ENCODE measurements at places on chromosomes 4 and X.

- DNase-seq = no peak
These were observed 77.4 kb downstream of the PLAC1 start for GRCh38 chrX:134580907-134581306.

DNA sequence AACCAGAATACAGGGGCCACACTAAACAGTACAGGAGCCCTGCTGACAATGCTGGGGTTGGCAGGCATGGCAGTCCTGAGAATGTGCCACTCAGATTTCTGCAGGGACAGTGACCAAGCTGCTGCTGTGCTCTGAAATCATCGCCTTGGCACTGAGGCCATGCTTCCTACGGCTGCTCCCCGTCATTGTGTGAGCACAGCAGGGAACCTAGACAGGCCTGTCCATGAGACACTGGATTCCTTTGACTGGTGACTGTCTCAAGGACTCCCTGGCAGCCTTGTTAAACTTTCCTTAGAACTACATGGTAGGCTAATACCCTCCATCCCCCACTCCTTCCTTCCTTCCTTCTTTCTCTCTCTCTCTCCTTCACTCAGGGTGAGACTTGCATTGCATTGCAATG lies 111.4 kb downstream of the LUZP4 start:
- no peak for DNase-seq

- DNase-seq = peak; percentile 36
These were observed 25.1 kb upstream of the CLDN34 start for GRCh38 chrX:9942086-9942485.

DNA sequence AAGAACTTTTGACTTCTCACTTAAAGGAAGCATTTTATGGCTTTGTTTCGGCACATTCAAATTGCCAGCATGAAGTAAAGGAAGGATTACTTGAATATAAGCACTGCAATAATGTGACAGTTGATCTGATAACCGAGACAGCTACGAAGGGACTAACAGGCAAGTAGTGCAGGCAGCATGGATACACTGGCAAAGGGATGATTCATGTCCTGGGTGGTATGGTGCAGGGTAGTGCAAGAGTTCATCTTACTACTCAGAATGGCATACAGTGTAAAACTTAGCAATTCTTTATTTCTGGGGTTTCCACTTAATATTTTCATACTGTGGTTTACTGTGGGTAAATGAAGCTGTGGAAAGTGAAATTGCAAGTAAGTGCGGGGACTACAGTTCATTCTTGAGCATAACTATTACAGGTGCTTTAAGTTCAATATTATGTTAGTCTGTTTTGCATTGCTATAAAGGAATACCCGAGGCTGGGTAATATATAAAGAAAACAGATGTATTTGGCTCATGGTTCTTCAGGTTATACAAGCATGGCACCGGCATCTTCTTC lies 611.8 kb downstream of the SPOCK3 start:
- DNase-seq = no peak

- DNase-seq = no peak
These were observed 25.6 kb downstream of the IQSEC2 start for GRCh38 chrX:53255738-53256191.

DNA sequence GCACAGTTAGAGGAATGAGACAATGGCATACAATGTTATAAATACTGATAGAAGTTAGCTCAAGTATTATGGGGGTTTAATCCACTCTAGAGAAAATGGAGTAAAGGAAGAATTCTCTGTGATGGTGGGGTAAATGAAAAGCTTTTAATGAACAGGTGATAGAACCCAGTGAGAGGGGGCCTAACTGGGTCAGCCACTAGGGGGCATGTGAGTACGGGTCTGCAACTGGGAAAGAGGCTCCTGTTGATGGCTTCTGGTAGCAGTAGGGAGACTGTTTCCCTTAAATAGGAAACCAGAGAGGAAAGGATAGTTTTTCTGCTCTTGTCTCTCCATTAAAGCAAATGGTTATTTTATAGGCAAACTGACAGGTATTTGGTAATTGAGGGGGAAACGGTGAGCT lies 132.8 kb upstream of the GPR101 start:
- DNase-seq = no peak

DNA sequence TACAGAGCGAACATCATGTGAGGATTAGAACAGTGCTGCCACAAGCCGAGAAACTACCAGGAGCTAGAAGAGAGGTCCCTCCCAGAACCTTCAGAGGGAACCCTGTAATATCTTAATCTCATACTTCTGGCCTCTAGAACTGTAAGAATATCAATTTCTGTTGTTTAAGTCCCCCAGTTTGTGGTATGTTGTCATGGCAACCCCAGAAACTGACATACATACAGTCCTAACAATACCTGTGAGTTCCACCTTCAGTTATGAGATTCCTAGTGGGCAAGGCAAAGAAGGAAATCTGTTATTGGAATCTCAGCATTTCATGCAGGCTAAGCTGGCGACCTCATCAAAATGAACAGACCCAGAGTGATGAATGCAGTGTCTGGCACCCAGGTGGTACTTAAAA lies 42.5 kb downstream of the ZBTB49 start:
- DNase-seq = no peak

DNA sequence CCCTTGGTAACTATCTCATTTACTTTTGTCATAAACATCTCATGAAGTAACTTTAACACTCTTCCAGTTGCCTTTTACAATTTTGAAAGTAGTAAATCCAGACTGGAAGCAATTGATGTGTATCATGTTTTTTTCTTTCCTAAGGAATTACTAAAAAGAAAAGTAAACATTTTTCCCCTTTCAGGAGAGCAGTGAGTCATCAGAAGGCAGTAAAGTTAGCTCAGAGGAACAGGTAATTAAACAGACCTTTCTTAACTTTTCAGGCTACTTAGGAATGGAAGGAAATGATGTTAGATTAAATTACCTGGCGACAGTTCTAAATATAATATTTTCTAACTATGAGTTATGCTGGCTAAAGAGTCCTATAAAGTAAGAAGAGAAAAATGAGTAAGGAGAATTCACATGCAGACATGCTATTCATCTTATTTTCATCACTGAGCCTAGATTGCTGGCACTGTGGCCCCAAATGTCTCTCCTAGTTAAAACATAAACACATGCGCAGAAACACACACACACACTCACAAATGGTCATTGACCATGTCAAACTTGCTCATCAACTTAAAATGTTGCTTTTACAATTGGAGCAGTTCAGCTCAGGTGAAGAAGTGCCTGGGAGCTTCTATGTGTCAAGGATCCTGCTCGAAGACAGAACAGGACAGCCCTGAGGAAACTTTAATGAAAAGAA lies 9.3 kb downstream of the DMP1 start:
- no peak for DNase-seq

- DNase-seq = no peak
These were observed 663.6 kb downstream of the STIM2 start for GRCh38 chr4:27524224-27524623.

DNA sequence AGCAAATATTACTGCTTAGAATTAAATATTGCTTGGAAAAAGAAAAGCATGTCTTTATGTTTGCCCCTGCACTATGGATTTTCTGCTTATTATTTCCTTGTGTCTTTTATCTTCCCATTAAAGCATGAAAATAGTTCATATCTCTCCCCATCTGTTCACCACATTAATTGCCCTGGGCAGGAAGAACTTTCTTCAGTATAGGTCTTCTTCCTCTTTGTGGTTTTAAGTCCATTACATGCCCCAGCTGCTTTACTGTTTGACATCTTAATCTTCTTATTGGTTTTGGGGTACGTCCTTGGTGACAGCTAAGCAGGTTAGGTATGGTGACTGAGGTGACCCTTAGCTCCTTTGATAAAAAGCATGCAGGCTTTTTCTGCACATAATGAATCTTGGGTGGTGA lies 157.3 kb downstream of the AASDH start:
- DNase-seq = no peak

DNA sequence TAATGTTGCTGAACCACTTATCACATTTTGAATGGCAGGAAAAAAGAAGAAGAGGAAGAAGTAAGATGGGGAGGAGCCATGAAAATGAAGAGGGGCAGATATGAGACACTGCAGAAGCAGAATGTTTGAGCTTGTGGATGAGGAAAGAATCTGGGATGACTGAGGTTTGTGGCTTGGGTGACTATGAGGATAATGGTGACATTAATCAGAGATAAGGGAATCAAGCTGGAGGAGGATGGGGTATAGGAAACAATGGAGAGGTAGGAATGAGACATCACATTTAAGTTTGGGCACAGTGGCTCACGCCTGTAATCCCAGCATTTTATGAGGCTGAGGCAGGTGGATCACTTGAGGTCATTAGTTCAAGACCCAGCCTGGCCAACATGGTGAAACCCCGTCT lies 19.1 kb upstream of the PHF8 start:
- no peak for DNase-seq

DNA sequence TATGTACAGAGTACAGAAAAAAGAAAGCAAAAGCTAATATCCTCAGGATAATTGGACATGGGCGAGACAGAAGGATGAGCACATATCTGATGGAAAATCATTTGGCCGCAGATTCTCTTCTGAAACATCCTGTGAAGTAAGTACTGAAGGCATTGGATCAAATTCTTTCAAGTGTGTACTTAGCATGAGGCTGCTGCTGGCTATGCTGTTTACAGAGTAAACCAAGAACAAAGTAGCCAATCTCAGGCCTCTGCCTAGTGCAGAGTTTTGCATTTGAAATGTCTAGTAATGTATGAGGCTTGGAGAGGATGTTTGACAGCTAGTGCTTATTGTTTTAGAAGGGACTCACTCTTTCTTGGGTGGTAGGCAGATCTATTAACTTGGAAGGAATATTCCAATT lies 128.5 kb downstream of the MAGEC2 start:
- no peak for DNase-seq

GRCh38 chrX:13689741-13690211 lies 848 bp downstream of the RAB9A start:
- no peak for DNase-seq

DNA sequence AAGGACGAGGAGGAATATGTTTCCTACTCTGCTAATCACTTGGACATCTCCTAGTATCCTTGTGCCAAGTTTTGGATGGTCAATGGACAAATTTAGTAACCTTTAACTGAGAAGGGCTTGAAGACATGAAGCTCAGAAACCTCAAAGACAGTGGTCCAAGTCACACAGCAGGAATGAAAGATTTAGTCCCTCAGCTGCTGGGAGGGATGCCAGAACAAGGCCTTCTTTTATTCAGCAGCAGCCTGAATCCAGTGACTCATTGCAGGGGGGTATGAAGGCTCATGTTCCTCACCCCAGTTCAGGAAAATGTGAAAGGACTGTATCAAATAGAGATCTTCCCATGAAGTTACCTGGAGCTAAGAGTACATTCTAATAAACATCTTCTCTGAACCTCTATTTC lies 214.9 kb upstream of the UGT8 start:
- no peak for DNase-seq

DNA sequence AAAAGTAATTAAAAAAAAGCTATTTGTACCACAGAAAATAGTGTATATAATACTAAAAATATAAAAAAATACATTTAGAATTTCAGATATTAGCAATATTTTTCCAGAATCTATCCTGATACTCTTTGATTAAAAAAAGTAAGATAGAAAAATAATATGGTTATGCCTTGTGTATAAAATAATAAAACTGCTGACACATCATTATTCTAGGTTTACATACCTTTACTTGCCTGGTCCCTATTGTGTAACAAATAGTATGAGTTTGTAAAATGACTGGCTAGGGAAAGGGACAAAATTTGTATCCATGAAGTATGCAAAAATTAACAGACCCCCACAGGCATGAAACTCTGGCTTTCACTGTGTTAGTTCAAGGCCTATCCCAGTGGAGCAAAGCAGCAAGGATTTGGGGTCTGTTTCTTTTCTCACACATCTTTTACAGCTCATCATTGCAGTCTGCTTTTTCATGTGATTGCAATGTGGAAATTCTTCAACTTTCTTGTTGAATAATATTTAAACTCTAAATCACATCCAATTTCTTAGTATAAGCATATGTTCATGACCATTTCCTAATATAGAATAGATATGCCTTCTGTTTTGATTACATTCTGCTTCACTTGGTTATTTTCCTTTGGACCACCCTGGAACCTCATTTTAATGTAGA lies 136.7 kb upstream of the PCDH18 start:
- no peak for DNase-seq

DNA sequence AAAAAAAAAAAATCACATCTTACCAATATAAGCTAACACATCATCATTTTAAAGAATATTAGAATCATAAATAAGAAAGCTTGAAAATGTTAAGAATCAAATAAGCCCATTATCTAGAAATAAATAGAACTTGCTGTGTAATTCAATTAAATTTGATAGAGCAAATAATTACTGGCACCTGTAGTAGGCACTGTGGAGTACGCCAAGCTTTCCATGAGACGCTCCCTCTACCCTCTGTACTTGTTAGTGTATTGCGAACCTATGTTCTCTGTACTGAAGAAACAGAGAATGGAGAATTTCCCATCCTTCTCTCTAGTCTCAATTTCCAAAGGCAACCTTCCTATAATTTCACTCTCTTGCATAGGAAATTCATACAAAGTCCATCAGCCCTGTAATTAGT lies 61.7 kb upstream of the HAND2 start:
- DNase-seq = no peak

- no peak for DNase-seq
These were observed 29.3 kb upstream of the BCOR start for GRCh38 chrX:40127052-40127451.

GRCh38 chrX:49039598-49040375 lies 3.4 kb downstream of the TFE3 start:
- no peak for DNase-seq

GRCh38 chrX:45007598-45007997 lies 134.6 kb downstream of the KDM6A start:
- DNase-seq = no peak

DNA sequence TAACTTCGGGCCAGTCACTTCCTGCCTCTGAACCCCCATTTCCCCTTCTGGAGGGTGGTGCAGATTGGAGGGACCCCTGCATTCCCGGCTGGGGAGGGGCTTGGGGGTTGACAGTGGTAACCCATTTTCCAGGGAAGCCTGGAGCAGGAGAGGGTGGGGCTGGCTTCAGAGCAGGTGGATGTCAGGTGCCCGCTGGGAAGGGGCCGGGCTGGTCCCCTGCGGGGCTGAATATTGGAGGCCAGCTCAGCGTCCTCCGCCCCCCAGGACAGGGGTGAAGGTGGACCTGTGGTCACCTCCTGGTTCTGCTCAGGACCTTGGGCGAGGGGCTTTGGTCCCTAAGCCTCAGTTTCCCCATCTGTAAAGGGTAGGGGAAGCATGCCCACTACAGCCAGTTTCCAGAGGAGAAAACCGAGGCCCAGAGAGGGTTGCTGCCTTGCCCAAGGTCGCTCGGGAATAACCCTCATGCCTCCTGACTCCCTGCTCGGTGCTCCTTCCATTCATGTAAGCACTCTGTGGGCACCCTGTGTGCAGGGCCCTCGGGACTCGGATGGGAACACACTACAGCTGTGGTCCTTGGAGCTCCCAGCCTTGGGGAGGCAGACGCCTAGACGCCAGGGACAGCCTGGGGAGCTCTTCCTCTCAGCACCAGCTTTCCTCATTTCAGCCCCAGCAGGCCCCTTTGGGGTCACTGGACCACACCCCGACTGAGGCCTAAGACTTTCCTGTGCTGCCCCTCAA lies 683 bp downstream of the MAN2B2 start:
- DNase-seq = no peak

- DNase-seq = no peak
These were observed 4.6 kb upstream of the CD99L2 start for GRCh38 chrX:150903110-150903508.
